SK-N-MC (cell line): ENCODE measurements at places on chromosomes 2 and 18.

DNA sequence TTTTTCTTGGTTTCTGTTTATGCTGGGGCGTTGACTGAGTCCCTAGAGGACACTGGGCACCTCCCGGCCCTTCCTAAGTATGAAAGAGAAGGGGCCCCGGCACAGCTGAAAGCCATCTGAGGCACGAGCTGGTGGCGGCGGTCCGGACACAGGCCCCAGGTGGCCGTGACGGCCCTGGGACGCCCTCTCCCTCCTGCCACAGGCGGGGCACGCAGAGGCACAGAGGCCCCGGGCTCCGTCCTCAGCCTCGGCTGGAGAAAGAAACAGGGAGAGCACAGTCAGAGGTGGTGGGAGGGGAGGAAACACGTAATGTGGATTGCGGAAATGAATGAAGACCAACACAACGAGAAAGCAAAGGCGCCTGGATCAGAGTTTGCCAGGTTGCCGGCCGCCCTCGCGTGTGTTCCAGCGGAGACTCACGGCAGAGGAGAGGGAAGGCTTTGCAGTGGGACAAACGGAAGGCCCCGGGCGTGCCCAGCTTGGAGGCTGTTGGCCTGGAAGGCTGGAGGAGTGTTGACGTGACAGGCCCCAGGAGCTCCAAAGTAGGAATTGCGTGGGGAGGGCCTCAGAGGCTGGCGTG, 119.1 kb downstream of the PTGR3 start:
- DNase-seq, result no peak

GRCh38 chr2:105859694-105859951, 114.9 kb downstream of the NCK2 start:
- DNase-seq, result no peak

DNA sequence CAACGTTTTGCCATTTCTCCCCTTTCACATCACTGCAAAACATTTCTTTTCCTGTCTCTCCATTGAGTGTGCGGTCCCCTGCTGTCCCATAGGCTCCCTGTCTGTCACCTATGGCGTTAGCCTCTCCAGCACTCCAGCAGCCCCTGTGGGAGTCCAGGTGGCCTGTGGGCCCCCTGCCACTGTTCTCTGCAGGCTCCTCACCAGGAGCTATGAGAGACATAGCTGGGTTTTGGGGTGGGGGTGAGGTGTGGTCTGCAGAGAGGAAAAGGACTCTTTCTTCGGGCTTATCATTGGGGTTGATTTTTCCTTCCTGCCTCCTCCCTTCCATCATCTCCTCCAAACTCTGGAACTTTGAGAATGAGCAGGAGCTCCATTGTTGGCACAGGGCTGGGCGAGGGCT, 36.1 kb upstream of the IGFBP5 start:
- no peak for DNase-seq

- no peak for DNase-seq
Observed at GRCh38 chr2:26172189-26172870, 558 bp upstream of the GAREM2 start.

GRCh38 chr2:175836361-175836760, 165.7 kb downstream of the LNPK start:
- DNase-seq, result no peak

DNA sequence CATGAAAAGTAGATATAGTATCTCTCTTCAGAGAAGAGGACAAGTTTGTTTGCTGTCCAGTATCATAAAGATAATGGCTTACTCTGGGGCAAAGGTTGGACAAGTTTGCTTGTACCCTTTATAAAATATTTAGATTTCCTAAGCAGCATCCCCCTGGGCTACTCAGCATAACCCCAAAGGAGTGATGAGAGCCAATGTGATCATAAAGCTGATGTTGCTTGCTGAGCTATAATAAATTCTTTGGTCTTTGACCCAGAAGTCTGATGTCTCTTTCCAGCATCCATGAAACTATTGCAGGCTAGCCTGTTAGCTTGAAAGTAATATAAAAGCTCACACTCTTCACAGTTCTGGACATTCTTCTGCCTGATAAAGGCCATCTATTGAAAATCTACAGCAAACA, 138.3 kb upstream of the STON1 start:
- no peak for DNase-seq

GRCh38 chr18:70536370-70537062, 247.7 kb downstream of the SOCS6 start:
- DNase-seq, result no peak

GRCh38 chr2:32835148-32835547, 111.6 kb upstream of the LTBP1 start:
- DNase-seq, result no peak
